H1 (cell line): ENCODE measurements at places on chromosomes 7 and 10.

- no peak for DNase-seq
Observed at GRCh38 chr10:77892021-77892739, 34.4 kb downstream of the DLG5 start.

GRCh38 chr10:2342206-2342605, 604.9 kb upstream of the ADARB2 start:
- DNase-seq = no peak

DNA sequence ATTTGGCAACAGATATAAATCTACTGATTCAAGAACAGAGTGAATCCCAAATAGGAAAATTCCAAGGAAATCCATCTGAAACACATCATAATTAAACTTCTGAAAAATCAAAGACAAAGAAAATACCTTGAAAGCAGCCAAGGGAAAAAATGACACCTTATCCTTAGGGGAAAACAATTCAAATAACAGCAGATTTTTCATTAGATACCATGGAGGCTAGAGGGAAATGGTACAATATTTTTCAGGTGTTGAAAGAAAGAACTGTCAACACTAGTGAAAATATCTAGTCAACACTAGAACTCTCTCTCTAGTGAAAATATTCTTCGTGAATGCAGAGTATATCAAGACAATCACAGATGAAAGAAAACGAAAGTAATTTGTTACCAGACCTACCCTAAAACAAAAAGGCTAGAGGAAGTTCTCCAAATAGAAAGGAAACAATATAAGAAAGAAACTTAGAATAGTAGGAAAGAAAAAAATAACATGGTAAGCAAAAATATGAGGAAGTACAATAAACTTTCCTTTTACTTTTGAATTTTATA, 5.7 kb upstream of the FAM241B start:
- no peak for DNase-seq

DNA sequence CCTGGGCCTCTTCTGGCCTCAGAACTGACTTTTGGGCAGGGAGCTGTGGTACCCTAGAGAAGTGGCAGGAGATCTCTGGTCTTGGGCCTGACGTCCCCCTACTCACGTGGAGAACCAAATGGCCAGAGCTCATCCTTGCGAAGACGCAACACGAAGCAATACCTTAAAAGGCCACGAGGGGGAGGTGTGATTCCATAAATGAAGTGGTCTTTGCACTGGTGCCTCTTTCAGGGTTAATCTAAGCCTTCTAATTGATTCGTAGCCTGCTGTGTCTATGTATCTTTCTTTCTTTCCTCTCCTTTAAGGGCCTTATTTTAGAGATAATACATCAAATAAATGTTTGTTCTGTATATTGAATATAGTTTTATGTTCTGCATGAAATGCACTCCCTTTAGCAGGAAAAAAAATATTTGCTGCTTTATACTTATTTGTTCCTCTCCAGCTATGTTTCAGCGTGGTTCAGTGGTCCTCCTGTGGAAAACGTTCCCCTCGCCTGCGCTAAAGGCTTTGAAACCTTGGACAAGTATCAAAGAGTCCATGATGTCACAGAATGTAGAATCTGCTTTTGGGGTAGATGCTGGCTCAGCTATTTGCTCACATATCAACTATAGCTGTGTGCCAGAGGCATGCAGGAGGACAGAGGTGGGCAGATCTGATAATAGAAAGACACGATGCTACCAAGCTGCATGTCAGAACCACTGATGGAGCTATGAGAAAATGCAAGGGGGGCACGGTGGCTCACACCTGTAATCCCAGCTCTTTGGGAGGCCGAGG, 41.0 kb downstream of the STRA8 start:
- peak; percentile 71 for DNase-seq

DNA sequence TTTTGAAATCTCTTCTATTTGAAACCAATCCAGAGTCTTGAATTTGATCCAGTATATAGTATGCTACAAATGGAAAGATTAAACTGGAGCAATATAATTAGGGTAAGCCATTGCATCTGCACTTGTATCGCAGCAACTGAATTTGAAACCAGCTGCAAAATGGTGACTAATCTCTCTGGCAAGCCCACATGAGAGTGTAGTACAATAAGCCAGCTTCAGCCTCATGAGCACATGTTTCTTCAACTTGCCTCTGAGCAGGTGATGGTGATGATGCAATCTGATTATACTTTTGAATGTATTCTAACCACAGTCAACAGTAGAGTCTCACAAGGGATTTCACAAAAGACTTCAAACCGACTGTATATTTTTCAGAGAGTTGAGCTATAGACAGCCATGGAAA, 829 bp upstream of the RPA3 start:
- DNase-seq = no peak

DNA sequence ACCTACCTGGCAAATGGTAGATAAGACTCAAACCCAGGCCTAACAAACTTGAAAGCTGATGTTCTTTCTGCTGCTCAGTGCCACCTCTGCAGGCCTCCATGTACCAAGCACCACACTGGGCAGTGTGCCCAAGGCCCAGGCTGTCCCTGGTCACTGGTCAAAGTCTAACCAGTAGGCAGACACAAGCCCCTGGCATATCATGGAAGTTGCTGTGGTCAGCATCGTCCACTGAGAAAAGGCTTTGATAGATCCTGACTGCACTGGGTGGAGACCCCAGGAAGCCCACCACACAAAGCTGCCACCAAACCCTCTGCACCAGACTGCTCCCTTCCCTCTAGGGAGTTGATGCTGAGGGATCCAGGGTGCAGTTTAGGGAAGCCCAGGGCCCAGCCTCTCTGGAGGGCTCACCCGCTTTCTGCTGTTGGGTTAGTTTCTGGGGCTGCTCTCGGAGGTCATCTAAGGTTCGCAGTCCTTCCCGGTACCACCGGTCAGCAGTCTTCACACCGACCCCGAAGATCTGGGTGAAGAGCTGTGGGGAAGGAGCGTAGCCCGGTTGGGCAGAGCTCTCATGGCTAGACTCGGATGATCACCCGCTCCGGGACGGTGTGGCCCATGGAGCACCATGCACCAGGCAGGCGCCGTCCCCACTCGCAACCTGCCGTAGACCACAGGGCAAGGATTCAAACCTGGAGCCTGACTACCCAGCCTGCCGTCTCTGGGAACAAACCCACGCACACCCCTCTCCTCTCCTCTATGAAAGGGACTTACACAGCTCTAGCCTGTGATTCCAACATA, 6.0 kb downstream of the POLM start:
- DNase-seq = no peak

- DNase-seq = no peak
Observed at GRCh38 chr7:108063520-108063933, 60.6 kb upstream of the LAMB1 start.

- no peak for DNase-seq
Observed at GRCh38 chr7:156503196-156503595, 137.4 kb upstream of the RNF32 start.

DNA sequence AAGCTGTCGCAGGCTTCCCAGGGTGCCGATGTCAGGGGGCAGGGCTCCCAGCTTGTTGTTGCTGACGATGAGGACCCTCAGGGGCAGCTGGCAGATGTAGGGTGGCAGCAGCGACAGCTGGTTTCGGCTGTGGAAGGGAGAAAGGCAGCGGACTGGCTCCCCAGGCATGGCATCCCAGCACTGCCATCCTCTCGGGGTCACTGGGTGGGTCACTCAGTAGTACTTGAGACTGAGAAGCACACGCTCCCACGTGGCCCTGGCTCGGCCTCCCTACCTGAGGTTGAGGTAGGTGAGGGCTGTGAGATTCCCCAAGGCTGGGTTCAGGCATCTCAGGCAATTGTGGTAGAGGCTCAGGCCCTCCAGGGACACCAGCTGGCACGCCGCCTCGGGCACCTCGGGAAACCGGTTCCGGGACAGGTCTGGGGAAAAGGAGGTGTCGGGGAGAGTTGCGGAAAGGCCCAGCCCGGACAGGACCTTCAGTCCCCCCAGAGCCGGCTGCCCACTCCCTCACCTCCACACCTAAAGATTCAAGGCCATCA, 3.8 kb downstream of the LRCH4 start:
- no peak for DNase-seq

- no peak for DNase-seq
Observed at GRCh38 chr7:109751241-109751640, 1181.6 kb downstream of the DNAJB9 start.

GRCh38 chr7:81158189-81158588, 239.3 kb upstream of the SEMA3C start:
- DNase-seq = no peak

DNA sequence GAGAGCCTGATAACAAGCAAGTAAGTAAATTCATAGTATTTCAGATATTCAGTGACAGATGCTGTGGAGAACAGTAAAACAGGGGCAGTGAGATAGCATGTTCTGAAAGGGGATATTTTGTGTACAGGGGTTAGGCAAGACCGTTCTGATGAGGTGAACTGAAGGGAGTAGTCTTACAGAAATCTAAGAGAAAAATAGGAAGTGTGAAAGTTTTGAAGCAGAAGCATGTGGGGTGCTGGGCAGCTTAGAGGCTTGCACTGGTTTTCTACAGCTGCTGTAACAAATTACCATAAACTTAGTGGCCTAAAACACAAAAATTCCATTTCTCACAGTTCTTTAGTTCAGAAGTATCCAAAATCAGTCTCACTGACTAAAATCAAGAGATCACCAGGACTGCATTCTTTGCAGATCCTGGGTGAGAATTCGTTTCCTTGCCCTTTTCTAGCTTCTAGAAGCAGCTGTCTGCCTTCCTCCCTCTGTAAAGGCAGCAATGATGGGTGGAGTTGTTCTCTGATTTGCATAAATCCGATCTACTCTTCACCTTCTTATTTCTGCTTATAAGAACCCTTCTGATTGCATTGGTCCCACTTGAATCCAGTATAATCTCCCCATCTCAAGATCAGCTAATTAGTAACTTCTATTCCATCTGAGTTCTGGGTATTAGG, 7.5 kb upstream of the KLF14 start:
- no peak for DNase-seq

DNA sequence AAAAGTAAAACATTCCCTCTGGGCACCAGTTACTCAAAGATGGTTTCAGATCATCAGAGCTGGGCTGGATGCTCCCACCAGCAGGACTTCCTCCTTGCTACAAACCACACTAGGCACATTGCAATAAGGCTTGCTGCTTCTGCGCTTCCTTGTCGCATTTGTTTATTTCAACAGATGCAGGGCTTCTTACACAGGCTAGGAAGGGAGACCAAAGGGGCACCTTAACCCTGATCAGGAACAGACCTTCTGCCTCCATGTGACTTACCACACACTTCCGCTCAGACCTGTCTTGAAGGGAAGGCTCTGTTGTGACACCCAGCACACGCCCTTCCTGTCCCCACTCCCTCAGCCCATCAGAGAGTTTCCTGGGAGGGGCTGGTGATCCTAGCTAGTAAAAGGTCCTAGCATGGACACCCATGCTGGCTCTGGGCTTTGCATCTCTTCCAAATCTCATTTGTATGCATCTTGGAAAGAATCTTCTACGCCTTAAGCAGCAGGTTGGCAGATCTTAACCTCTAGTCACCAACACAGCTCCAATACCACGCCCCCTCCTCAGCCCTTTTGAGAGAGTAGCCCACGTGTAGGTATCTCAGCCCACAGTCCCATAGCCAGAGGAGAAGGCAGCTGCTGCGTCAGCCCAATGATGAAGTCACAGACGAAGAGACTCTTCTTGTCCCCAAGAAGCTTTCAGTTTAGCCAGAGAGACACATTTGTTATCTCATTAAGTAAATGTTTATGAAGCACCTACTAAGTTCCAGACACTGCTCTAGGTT, 47.1 kb upstream of the SVIL start:
- no peak for DNase-seq

DNA sequence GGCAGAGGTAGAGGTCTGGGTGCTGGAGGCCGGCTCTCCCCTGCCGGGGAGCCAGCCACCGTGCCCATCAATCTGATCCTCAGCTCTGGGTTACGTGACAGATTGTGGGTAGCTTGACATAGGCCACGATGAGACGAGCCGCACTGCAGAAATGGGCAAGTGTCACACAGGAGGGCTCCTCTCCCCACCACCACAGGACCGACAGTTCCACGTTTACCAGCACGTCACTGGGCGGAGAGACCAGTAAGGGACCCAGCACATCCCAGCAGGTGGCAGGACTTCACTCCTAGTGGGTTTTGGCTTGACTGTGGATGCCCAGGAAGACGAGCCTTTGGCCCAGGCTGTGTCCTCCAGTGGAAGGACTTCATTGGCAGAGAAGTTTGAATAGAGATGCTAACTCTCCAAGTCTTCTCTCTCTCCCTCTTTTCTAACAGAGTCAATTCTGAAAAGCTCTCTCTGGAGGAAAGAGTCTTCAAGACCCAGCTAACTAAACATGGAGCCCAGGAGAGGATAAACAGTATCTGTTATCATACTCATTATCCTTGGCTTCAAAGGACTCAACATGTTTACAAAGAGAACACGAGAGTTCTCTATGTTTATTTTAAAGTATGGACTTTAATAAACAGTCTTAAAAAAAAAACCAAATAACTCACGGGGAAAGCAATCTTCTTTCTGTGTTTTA, 129.3 kb upstream of the JCAD start:
- DNase-seq = no peak

DNA sequence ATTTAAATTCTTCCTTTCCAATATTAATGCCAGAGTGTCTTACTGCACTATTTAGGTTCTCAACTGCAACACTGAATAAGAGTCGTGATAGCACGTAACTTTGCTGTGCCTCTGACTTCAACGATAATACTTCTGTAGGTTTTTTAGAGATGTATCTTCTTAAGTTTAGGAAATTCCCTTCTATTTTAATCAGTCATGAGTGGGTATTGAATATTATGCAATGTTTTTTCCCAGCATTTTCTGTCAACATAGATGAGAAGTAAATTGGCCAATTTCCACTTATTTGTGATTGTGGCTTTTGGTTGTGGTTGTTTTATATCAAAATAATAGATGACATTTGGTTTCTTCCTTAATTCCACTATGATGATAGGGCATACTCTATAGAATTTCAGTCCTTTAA, 6.7 kb upstream of the STK17A start:
- no peak for DNase-seq

GRCh38 chr7:36439624-36440023, 50.0 kb downstream of the ANLN start:
- no peak for DNase-seq

- DNase-seq = no peak
Observed at GRCh38 chr10:121822180-121822579, 105.7 kb downstream of the ATE1 start.

GRCh38 chr10:130435961-130436360, 299.8 kb downstream of the GLRX3 start:
- DNase-seq = no peak

GRCh38 chr10:130409931-130410330, 273.7 kb downstream of the GLRX3 start:
- DNase-seq = no peak

- DNase-seq = no peak
Observed at GRCh38 chr7:135538376-135538775, 19.3 kb upstream of the NUP205 start.

GRCh38 chr7:24034251-24034650, 249.7 kb upstream of the NPY start:
- DNase-seq = no peak

GRCh38 chr10:107616031-107616430, 451.5 kb upstream of the SORCS1 start:
- DNase-seq = no peak
